ENCODE measurements at places on chromosomes 4 and X.

- DNase-seq, result no peak
Measured at GRCh38 chr4:114116861-114117260, 137.4 kb upstream of the ARSJ start.

GRCh38 chr4:52838729-52839586 is 23.2 kb upstream of the RASL11B start:
- no peak for DNase-seq

- DNase-seq, result no peak
Measured at GRCh38 chr4:60814549-60814948, 385.6 kb upstream of the ADGRL3 start.

- no peak for DNase-seq
Measured at GRCh38 chr4:48017108-48017571, 568 bp downstream of the NIPAL1 start.

- no peak for DNase-seq
Measured at GRCh38 chr4:47690611-47691010, 147.3 kb downstream of the CORIN start.

- DNase-seq, result no peak
Measured at GRCh38 chr4:8058031-8058479, 100.6 kb downstream of the ABLIM2 start.

DNA sequence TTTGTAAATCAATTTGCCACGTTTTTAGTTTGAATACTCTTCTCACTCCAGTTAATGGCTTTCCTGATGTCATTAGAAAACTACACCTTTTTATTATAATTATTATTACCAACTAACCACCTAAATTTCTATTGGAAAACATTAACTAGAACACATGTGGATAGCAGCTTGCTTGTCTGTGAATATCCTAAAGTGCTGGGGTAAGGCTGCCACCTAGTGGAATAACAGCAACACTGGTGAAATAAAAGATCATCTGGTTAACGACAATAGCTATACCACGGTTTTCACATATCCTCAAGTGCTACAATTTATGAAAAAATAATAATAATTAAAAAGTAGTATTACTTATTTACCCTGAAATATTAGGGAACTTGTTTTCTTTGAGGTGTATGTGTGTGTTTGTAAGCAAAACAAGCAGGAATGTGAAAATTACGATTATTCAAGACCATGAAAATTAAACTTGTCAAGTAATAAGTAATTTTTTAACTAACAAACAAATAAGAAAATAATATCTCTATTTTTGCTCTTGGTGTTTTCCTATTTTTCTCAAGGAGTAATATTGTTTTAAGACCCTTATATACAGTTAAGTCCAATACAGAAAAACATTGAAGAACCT is 130.1 kb upstream of the TECRL start:
- peak; percentile 10 for DNase-seq

- DNase-seq, result no peak
Measured at GRCh38 chr4:19823781-19824180, 427.9 kb upstream of the SLIT2 start.

DNA sequence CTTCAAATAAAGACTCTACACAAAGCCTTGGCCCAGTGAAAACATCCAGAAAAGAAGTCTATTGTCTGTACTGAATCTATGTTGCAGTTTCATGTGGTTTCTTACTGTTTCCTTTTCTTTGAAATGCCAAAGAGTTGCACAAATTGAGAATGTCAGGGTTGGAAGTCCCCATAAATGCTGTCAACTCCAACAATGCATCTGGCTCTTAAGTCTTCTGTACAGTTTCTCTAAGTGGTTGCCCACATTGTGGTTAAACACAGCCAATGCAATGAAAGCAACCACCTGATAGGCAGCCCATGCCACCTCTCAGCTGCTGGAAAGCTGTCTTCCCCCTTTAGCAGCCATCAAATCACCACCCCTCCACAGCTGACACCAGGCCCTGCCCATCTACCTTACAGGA is 67.2 kb upstream of the C1GALT1C1 start:
- DNase-seq, result no peak

GRCh38 chrX:130902446-130902782 is 595 bp downstream of the ENOX2 start:
- DNase-seq, result no peak

All from AG04449 (cell line).